ENCODE measurements at places on chromosomes 5 and 9.

DNA sequence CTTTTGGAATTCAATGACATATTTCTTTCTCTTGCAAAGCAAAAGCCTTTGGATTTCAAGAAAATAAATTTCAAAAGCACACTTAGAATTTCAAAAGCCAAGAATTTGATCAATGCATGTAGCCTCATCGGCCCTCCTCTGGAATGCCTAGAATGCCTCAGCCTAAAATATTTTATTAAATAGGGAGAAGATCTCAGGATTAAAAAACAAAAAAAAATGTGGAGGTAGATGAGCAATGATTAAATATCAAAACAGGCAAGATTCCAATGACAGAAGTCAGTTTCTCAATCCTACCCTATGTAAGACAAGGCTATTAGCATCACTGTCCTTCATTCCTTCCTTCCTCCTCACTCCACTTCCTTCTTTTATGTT, 169.0 kb downstream of the CDH6 start:
- no peak for DNase-seq

DNA sequence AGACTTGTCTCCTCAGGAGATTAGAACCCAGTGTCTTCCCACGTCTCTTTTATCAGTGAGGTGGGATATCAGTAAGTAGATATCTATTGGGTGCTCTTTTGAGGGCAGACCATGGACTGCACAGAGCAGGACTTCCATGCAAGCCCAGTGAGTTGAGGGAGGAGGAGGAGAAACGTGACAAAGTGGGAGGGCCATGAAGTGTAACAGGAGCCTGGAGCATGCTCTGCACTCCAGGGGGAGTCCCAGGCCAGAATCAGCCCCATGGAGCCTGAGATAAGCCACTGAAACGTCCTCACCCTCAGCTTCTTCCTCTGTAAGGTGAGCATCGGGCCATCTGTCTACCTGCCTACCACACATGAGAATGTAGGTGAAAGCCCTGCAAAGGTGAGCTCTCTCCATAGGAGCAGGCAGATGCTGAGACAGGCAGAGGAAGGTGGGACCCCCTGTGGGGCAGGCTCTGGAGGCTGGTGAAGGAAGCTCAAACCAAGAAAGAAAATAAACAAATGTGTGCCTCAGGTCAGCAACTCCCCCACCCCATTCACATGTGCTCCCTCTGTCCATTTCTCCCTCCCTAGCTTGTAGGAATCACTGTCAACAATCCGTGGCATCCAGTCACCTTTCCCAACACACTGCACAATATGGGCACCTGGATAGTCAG, 87.4 kb downstream of the NRG2 start:
- no peak for DNase-seq

- DNase-seq = no peak
These were observed 7.5 kb upstream of the CDH6 start for GRCh38 chr5:31185951-31186350.

- DNase-seq = no peak
These were observed 435 bp downstream of the ZNF189 start for GRCh38 chr9:101398930-101399642.

- DNase-seq = no peak
These were observed 221.3 kb upstream of the DAPK1 start for GRCh38 chr9:87276327-87276841.

GRCh38 chr9:8331507-8332330, 532.1 kb upstream of the DMAC1 start:
- DNase-seq = no peak

- no peak for DNase-seq
These were observed 172.3 kb downstream of the PAPPA start for GRCh38 chr9:116325924-116326323.

DNA sequence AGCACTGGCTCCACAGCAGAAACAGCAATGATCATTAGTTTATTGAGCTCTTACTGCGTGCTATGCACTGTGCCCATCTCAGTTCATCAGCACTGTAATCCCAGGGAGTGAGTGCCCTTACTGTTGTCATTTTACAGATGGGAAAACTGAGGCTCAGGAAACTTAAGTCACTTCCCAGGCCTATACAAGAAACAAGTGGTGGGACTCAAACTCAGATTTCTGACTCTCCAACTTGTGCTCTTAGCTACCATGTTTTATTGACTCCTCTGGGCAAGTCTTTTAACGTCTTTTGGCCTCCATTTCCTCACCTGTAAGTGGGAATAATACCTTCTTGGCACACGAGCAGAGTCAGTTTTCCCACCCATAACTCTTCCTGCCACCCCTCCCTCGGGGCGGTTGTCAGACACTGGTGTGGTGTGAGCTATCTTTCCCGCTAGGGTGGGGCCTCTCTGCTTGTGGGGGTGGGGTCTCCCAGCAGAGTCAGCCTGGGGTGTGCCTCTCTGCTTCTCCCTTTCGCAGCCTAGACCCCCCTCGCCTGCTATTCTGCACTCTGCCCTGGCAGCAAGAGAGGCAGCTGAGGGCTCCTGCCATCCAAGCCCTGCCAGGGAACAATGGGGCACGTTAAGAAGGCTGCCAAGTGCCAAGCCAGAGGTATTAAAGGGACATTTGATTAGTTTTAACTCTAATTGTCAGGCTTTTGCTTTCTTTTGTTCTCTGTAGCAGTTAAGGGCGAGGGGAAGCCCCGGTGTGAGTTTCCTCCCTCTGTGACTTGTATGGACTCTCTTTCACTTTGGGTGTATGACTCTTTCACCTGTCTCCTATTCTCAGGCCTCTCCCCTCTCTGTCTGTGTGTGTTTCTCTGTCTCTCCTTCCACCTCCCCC, 12.1 kb downstream of the GALNT10 start:
- DNase-seq = no peak

- no peak for DNase-seq
These were observed 347.5 kb downstream of the SEMA5A start for GRCh38 chr5:9198394-9198793.

GRCh38 chr5:39801306-39801705, 376.5 kb upstream of the DAB2 start:
- no peak for DNase-seq

GRCh38 chr9:124222918-124223720, 34.6 kb upstream of the NEK6 start:
- DNase-seq = no peak

GRCh38 chr9:27157736-27158135, 48.7 kb downstream of the TEK start:
- DNase-seq = no peak

DNA sequence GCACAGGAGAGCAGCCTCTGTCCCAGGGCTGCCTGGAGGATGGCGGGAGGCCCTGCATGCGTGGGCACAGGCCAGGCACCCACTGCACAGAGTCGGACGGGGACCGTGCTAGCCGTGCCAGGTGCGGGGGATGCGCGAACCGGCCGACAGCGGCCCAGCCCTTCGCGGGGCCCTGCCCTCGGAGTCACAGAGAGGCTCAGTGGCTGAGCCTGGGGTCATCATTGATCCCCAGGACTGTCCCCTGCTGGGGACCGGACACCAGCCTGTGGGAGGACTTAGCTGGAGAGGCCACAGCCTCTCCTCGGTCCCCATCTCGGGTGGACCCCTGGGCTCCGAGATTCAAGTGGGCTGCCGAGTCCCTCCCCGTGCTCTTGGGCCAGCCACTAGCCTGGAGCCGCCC, 19.1 kb upstream of the LAMC3 start:
- DNase-seq = no peak

- DNase-seq = no peak
These were observed 255.6 kb downstream of the NSG2 start for GRCh38 chr5:174300941-174301761.

DNA sequence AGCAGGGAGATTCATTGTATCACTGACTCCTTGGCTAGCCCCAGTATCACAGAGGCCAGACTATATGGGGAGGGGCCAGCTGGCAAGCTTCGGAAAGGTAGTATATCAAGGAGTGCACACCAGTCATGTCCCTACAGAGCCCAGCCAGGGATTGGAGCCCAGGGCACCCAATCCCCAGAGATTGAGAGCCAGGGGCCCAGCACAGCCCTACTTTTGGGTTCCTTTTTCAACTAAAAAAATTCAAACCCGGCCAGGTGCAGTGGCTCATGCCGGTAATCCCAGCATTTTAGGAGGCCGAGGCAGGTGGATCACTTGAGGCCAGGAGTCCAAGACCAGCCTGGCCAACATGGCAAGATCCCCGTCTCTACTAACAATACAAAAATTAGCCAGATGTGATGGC, 5.4 kb upstream of the MYORG start:
- DNase-seq = no peak

GRCh38 chr9:93223260-93224180, 39.6 kb downstream of the WNK2 start:
- DNase-seq = no peak

- no peak for DNase-seq
These were observed 692 bp downstream of the PSAT1 start for GRCh38 chr9:78297672-78297961.

DNA sequence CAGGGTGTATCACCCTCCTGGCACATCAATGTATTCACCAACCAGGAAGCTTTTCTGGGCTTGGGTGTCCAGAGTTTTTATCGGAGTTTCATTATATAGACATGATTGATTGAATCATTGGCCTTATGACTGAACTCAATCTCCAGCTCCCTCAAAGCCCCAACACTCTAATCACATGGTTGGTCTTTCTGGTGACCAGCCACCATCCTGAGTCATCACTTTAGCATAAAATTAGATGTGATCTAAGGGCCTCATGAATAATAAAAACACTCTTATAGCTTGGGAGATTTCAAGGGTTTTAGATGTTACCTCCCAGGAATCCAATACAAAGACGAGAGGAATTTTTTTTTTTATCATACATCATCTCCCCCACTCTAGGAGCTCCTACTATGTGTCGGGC, 7.7 kb upstream of the PBX3 start:
- DNase-seq = no peak

DNA sequence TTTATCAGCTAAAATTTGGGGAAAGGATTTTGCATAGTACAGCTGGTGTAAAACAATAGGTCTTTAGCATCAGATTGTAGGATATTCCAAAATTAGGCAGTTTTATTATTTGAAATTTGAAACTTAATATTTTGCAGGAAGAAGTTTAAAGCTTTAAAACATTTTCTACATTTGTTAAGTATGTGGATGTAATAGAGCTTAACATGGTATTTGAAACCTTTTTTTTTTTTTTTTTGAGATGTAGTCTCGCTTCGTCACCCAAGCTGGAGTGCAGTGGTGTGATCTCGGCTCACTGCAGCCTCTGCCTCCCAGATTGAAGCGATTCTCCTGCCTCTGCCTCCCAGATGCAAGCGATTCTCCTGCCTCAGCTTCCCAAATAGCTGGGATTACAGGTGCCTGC, 2.9 kb downstream of the DENND4C start:
- DNase-seq = no peak

GRCh38 chr5:60141119-60141518, 247.6 kb upstream of the PDE4D start:
- no peak for DNase-seq

DNA sequence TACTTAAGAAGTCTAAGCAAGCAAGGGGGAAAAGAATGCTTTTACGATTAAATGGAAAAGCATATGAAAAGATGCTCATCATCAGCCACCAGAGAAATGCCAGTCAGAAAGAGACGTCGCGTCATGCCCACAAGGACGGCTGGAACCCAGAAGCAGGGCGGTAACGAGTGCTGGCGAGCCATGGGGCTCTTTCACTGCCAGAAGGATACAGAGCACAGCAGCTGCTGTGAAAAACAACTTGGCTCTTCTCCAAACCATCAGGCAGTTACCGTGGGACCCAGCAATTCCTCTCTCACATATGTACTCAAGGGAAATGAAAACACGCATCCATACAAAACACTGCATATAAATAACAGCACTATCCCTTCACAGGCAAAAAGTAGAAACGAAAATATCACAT, 95.5 kb downstream of the CAMSAP1 start:
- no peak for DNase-seq

GRCh38 chr5:169325273-169325672, 24.3 kb upstream of the SLIT3 start:
- DNase-seq = no peak

DNA sequence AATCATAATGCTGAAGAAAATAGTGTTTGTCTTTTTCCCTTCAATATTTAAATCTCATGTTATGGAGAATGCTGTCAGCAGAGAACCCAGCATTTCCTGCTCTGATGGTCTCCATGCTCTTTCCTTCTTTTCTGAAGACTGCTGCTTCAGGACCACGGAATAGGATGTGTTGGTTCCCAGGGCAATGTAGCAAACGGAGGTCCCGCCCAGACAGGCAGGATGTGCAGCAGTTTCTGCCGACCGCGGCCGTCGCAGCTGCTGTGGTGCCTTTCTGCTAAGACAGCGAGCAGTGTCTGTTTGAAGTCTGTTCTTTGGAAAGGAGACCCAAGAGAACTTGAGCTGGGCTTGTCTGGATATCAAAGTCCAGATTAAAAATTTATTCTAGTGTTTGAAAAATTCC, 654.3 kb downstream of the CCDC171 start:
- no peak for DNase-seq

GRCh38 chr9:21267485-21268346, 27.9 kb upstream of the IFNA14 start:
- no peak for DNase-seq

DNA sequence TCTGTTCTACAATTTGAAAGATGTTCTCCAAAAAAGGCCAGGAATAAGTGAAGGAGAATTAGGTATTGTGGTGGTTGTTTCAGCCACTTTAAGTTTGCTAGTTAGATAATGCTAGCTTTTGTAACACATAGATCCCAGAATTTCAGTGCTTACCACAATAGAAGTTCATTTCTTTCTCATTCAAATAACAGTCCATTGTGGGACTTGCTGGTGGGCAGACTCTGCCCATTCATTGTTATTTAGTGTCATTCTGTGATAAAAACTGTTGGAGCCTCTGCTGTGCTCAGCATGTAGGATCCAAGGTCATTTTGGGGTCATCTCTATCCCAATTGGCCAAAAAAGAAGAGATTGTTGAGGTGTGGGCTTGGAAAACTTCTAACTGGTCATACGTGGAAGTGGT, 106.8 kb downstream of the CCDC192 start:
- DNase-seq = no peak

DNA sequence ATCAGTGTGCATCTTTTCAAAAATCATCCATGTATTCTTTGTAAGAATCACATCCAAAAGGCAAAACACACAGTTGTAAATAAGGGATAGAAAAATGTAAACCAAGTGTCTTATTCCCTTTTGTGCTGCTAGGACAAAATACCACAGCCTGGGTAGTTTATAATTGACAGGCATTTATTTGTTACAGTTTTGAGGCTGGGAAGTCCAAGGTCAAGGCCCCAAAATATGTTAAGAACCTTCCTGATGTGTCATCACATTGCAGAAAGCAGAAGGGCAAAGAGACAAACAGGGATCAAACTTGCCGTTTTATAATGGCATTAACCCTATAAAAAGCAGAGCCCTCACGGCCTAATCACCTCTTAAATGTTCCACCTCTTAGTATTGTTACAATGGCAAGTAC, 364.8 kb downstream of the MED10 start:
- no peak for DNase-seq

DNA sequence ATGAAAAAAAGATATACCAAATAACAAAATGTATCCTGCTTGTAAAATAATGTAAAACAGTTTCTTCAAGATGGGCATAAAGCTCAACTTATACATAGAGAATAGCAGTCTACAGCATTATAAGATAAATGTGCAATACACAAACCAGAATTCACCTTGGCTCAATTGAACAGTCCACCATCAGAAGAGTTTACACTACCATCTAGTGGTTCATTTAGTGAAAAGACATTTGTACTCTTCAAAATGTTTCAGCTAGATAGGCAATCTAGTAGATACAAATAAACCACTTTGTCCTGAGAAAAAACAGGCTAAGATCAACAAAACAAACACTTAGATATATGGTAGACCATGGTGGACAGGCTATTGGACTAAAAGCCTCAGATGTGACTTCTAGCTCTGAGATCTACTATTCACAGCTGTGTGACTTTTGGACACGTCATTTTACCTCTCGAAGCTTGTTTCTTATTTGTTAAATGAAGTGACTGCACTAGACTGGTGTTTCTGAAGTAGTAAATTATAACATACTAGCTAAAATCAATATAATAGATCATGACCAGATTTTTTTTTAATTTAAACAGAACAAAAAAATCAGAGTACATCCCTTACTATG, 22.1 kb upstream of the TPD52L3 start:
- DNase-seq = no peak
